ENCODE measurements at places on chromosomes 5 and 9. TPM values are rescaled to one million over a fixed set of nuclear protein-coding genes. Genes with fewer than 3 reads are reported as not detected.

GRCh38 chr9:128910906-128911305, 9.9 kb upstream of the PHYHD1 start:
- no peak for DNase-seq

The SLC25A2 gene
- 1.7 TPM for total RNA-seq

The GMCL2 gene
- not detected for total RNA-seq

DNA sequence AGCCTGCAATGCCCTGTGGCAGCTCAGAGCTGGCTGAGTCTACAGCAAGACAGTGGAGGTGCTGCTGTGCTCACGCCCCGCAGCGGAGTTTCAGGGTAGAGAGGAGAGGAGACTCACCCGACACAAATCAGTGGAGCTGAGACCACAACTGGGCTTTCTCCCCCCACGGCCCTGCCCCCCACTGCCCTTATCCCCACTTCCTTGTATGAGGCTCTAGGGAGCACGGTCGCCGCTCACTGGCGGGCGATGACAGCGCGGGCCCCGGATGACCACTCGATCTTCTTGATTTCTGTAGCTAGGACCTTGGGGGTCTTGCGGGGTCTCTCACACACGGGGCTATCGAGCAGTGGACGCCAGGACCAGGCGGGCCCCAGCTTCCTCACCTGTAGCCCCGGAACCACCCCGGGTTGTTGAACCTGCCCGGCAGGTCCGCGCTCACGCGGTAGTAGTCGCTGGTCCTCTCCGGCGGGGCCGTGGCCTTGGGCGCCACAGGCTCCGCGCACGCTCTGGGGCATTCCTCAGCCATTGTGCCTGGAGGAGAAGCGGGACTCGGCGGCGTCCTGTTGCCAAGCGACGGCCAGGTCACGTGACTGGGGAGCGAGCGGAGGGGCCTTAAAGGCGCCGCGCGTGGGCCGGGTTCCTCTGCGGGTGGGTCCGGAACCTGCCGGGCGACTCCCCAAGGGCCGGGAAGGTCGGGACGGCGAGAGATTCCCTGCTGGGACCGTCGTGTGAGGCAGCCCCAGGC, 984 bp upstream of the MRPS2 start:
- DNase-seq: peak; percentile 96

The TGFBI gene
- total RNA-seq: 401 TPM

DNA sequence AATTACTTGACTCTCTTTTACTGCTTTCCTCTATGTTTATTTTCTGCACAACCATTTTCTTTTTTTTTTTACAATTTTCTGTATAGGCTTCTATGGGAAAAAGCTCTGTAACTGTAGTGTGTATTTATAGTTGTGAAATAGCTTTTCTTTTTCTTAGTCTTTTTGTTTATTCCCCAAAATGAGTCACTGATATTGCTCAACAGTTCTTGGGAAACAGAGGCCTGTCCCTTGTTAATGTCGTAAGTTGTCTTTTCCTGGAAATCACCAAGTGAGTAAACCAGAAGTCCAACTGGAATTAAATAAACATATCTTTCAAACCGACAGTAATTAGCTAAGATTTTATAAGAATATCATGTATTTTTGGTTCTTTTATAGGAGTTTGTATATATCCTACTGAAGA, 325.1 kb upstream of the PRR16 start:
- peak; percentile 73 for DNase-seq

DNA sequence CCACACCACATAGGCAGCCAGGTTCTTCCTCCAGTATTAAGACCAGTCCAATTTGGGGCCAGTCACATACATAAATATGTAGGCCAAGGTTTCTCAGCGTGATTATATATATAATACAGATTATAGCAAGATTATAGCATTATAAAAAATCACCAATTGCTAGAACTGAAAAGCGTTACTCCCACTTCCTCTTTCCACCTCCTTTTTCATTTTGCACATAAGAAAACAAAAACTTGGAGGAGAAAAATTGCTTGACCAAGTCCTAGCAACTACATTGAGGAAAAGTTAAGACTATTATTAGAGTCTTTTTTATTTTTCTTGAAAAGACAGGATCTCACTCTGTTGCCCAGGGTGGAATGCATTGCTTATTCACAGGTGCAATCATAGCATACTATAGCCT, 262.7 kb upstream of the KCNN2 start:
- no peak for DNase-seq

DNA sequence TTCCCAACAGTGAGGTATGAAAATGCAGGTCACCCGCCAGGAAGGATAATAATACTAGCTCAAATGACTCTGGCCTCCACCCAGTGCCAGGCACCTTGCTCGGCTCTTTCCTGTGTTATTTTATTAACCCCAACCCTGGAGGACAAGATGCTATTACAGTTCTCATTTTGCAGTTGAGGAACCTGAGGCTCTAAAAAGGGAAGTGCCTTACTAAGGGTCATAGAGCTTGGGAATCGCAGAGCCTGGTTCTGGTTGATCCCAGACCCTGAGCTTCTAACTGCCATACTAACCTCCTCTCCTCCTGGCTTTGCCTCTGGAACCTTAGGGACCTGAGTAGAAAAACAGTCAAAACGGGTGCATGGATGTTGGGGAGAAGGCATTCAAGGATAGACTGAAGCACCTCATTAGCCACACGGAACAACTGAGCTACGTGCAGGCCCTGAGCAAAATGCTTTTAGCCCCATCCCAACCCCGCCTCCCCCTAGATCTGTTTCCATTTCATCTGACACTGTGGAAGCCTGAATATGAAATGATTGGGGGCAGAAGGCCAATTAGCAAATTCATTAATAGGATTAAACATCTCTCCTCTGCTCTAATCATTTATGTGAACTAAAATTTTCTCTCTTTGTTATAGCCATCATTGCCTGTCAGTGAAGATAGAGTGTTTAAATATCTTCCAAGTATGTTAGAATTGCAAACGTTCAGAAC, 7.9 kb downstream of the KCNIP1 start:
- no peak for DNase-seq

DNA sequence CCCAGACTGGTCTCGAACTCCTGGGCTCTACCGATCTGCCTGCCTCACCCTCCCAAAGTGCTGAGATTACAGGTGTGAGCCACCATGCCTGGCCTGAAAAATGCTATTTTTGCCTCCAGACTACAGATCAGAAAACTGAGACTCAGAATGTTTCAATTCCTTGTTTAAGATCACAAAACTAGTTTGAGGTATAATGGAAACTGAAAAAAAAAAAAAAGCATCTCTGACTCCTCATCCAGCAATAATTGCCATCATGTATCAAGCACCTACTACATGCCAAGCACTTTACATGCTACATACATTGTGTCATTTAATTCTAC, 35.6 kb downstream of the PLAC8L1 start:
- DNase-seq: no peak

The GFRA3 gene
- 1.6 TPM for total RNA-seq

- no peak for DNase-seq
Observed at GRCh38 chr5:75067434-75067833, 15.1 kb upstream of the GCNT4 start.

The KIF24 gene
- 1.8 TPM for total RNA-seq

The NDST1 gene
- total RNA-seq: 85.1 TPM

DNA sequence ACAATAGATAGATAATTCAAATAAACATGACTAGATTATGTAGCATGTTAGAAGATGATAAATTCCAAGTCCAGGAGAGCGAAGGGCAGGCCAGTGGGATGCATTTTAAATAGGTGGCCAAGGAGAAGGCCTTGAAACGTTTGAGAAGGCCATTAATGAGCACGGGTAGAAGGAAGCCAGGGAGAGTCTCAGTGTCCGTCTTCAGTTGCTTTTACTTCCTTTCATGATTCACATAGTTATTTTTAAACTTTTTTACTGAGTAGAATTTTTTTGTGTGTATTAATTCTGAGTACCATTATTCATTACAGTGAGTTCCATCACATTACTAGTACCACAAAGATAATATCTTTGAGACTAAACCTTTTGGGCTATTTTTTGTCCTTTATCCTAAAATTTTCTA, 259.2 kb downstream of the ARRDC3 start:
- no peak for DNase-seq

DNA sequence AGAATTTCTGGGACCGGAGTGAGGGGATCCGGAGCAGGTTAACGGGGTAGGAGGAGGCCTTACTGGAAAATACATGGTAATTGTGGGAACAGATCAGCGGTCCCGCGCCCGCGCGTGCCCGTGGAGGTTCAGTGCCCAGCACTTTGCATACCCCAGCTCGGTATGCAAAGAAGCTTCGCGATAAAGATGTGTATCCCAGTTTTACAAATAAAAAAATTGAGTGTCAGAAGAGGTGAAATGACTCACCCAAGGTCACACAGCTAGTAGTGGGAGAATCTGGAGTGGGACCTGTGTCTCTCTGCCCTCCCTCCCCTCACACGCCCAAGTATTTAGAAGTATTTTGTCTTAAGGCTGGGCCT, 967 bp downstream of the NEURL1B start:
- DNase-seq: no peak

The NR5A1 gene
- total RNA-seq: 0.20 TPM

DNA sequence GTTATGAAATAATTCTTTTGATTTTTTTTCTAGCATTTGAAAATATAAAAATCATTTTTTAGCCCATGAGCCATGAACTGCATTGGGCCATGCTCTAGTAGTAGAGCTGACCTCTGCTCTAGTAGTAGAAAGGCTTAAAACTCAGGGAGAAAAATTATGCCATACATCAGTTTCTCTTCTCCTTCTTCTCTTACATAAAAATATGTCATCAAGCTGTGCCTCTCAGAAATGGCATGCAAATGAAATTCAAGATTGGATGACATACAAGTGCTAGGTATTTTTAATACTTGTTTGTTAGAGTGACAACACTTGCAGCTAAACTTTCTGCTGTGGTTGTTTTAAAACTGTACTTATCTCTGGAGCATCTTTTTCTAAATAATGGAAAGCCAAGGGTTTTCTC, 42.1 kb upstream of the TMOD1 start:
- no peak for DNase-seq
